Sigmoid colon (tissue), 7 donors: ENCODE measurements at places on chromosomes 5 and 9. TPM values are rescaled to one million over a fixed set of nuclear protein-coding genes. Genes with fewer than 3 reads are reported as not detected.

DNA sequence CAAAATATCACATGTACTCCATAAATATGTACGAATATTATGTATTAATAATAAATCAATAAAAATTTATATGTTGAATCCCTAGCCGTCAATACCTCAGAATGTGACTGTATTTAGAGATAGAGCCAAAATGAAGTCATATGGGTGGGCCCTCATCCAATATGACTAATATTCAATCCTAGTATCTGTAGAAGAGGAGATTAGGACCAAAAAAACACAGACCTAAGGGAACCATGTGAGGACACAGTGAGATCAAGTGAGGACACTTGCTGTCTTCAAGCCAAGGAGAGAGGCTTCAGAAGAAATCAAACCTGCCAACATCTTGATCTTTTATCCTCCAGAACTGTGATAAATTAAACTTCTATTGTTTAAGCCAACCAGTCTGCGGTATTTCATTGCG is 3.7 kb upstream of the AMACR start:
- H3K4me1 ChIP-seq: peaks cover 14% of the 10 kb centered on the region
- no peaks in the 10 kb centered on the region for H3K36me3 ChIP-seq
- H3K4me3 ChIP-seq: no peak overlapping the region
- DNase-seq: no peak
- H3K27ac ChIP-seq: no peak overlapping the region
- no peaks in the 10 kb centered on the region for H3K27me3 ChIP-seq

DNA sequence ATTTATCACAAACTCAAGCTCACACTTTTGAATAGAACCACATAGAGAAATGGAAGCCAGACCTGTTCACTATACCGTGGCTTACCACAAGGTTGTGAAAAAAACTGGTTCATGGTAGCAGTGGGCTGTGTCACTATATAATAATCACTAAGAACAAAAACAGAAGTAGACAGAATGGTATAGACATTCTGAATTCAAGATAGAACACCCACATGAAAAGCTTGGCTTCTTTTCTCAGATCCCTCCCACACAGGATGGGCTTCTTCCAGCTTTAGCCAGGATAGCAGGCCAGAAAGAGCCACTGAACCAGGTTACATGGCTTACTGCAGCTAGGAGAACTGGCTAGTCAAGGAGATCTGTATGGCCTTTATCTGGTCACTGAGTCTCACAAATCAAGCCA is 6.1 kb upstream of the NRG2 start:
- H3K4me3 ChIP-seq: no peak overlapping the region
- no peak overlapping the region for H3K27ac ChIP-seq
- no peaks in the 10 kb centered on the region for H3K36me3 ChIP-seq
- H3K4me1 ChIP-seq: no peaks in the 10 kb centered on the region
- no peak for DNase-seq

DNA sequence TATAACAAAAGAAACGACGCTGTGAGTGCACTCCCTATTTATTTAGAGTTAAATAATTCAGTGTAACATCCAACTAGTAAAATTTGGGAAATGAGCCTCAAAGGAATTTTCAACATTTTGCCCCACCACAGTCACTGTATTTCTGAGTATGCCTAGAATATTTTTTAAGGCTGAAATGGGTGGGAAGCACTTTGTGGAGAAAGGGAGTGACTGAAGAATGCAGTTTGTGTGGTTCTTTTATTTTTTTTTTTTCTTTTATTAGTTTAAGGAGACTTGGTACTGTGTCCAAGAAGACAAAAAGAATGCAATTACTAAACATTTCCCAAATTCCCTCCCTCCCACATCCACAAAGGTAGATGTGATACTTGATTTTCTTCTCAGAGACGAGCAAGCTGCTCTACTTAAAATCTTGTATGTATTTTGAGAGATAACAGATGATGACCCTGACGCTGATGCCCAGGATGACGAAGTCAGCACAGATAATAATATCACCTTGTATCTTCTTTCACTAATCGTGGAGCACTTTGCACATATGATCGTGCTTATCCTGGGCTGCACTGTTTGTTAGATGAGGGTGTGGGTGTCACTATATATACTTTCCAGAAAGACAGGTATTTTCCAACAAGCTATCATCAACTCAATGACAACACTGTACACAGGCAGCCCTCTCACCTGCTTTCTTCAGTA is 586.3 kb downstream of the RAB3C start:
- no peak overlapping the region for H3K27ac ChIP-seq
- no peaks in the 10 kb centered on the region for H3K36me3 ChIP-seq
- no peaks in the 10 kb centered on the region for H3K4me1 ChIP-seq
- DNase-seq: no peak

Gene SPEF2
- 3.6 TPM for total RNA-seq

- H3K36me3 ChIP-seq: no peaks in the 10 kb centered on the region
- no peaks in the 10 kb centered on the region for H3K27me3 ChIP-seq
- H3K27ac ChIP-seq: peak overlapping the region; percentile 79
- peaks cover 52% of the 10 kb centered on the region for H3K4me1 ChIP-seq
Observed at GRCh38 chr9:95463148-95464060, 53.4 kb downstream of the PTCH1 start.

GRCh38 chr5:154316223-154316935 is 125.8 kb downstream of the GALNT10 start:
- H3K4me3 ChIP-seq: no peak overlapping the region
- H3K4me1 ChIP-seq: peaks cover 3% of the 10 kb centered on the region
- H3K27me3 ChIP-seq: no peaks in the 10 kb centered on the region
- H3K36me3 ChIP-seq: no peaks in the 10 kb centered on the region
- H3K27ac ChIP-seq: no peak overlapping the region

- H3K27ac ChIP-seq: no peak overlapping the region
- H3K4me3 ChIP-seq: no peak overlapping the region
- H3K27me3 ChIP-seq: no peaks in the 10 kb centered on the region
- DNase-seq: no peak
- no peaks in the 10 kb centered on the region for H3K36me3 ChIP-seq
- no peaks in the 10 kb centered on the region for H3K4me1 ChIP-seq
Observed at GRCh38 chr9:112605963-112606699, 111.8 kb downstream of the INIP start.
